ENCODE measurements at places on chromosomes 5 and 9. TPM values are rescaled to one million over a fixed set of nuclear protein-coding genes. Genes with fewer than 3 reads are reported as not detected.

DNA sequence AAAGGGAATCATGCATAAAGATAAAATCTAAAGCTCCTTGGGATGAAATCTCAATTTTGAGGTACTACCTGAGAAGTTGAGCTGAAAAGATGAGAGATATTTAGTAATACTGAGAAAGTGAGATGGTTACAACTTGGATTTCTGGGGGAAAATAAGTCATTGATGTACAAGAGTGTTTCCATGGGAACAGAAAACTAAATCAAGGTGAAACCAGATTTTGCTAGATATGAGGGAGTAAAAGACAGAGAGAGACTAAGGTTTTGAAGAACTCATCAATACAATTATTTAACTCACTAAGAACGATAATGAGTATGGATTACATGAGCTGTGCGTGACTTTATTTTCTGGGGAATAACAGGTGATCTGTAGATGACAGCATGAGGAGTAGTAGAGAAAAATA, 10.2 kb upstream of the ST8SIA4 start:
- no peaks in the 10 kb centered on the region for H3K36me3 ChIP-seq
- no peak for DNase-seq
- no peak overlapping the region for H3K27ac ChIP-seq
- H3K4me1 ChIP-seq, result no peaks in the 10 kb centered on the region

- peaks cover 47% of the 10 kb centered on the region for H3K4me1 ChIP-seq
- no peaks in the 10 kb centered on the region for H3K27me3 ChIP-seq
- no peak overlapping the region for H3K4me3 ChIP-seq
- DNase-seq, result no peak
Observed at GRCh38 chr5:96821260-96821916, 13.6 kb upstream of the ERAP1 start.

DNA sequence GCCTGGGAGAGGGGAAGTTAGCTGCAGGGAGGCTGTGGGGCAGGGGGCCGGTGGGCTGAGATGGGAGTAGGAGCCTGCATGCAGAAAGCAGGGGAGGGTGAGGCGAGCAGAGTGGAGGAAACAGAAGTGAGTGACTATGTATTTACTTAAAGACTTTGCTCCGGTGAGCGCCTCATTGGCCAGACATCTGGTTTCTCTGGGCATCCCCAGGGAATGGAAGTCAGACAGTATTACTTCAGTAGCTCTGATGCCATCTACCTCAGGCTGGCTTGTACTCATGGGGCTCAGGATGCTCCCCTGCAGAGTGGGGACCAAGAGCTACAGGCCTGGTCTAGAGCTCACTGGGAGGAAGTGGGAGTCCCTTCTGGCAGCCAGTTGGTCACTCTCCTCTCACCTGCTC, 78.2 kb upstream of the ARAP3 start:
- H3K36me3 ChIP-seq, result no peaks in the 10 kb centered on the region
- no peak overlapping the region for H3K4me3 ChIP-seq
- no peak for DNase-seq
- H3K4me1 ChIP-seq, result no peaks in the 10 kb centered on the region
- H3K27ac ChIP-seq, result no peak overlapping the region

DNA sequence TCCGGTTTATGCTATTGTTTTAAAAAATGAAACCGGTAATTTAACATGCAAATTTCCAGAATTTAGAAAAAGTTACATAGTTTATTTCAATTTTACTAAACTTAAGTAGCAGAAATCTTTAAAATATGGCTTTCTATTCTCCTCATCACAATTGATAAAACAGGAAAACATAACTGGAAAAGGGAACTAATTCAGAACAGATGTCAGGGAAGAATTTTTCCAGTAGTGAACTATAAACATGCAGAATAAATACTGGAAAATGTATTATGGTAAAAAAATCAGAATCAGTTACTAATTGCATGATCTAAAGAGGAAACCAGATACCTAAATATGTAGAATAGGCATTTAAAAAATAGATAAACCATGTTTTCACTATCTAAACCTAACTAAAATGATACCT, 7.3 kb upstream of the NR4A3 start:
- peaks cover 11% of the 10 kb centered on the region for H3K4me1 ChIP-seq
- no peaks in the 10 kb centered on the region for H3K36me3 ChIP-seq
- no peak overlapping the region for H3K4me3 ChIP-seq
- H3K27me3 ChIP-seq, result no peaks in the 10 kb centered on the region

C1QTNF2 gene
- not detected for total RNA-seq

GPRIN1 gene
- total RNA-seq, result 0.11 TPM

IL13 gene
- not detected for total RNA-seq
